A549 treated with RU486 at 1 μM for 4 hours (cell line): ENCODE measurements at places on chromosomes 4 and X. TPM values are rescaled to one million over a fixed set of nuclear protein-coding genes. Genes with fewer than 3 reads are reported as not detected.

Gene LNX1
- 0.03 to 0.06 TPM in 2 of 5 replicates, not detected in the others for total RNA-seq

Gene LYAR
- total RNA-seq = 28.2 to 41.1 TPM (median 32.7 TPM) in 5 replicates

Gene DACH2
- not detected in 5 replicates for total RNA-seq

Gene GDI1
- 88.0 to 102 TPM (median 92.6 TPM) in 5 replicates for total RNA-seq

Gene GALNTL6
- 0.09 to 0.14 TPM (median 0.11 TPM) in 4 of 5 replicates, not detected in the other for total RNA-seq
